8988T (cell line): ENCODE measurements at places on chromosomes 5 and 9.

GRCh38 chr5:163880302-163880701, 374.9 kb downstream of the MAT2B start:
- no peak for DNase-seq

GRCh38 chr9:3719286-3719685, 193.5 kb upstream of the RFX3 start:
- DNase-seq: no peak

DNA sequence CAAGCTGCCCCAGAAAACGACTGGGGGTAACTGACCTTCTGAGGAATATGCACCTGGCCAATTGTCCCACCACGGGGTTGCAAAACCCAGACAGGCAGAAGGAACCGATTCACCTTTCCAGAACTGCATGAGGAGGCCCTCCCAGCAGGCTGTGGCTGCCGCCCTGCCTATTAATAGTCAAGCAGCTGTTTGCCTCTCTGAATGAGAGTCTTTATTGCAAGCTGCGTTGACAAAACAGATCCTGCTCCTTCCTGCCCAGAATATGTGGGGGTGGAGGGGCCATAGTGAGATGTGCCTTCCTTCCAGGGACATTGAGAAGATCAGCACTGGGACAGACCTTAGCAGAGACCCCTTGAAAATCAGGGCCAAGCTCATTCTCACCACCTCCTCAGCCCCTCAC, 18.3 kb upstream of the TCOF1 start:
- no peak for DNase-seq

GRCh38 chr9:19102181-19102630, 498 bp downstream of the HAUS6 start:
- no peak for DNase-seq

GRCh38 chr9:137722481-137722880, 103.7 kb downstream of the EHMT1 start:
- DNase-seq: no peak

GRCh38 chr5:76926329-76927105, 26.3 kb upstream of the CRHBP start:
- no peak for DNase-seq

- no peak for DNase-seq
Measured at GRCh38 chr9:3842839-3843238, 317.0 kb upstream of the RFX3 start.

DNA sequence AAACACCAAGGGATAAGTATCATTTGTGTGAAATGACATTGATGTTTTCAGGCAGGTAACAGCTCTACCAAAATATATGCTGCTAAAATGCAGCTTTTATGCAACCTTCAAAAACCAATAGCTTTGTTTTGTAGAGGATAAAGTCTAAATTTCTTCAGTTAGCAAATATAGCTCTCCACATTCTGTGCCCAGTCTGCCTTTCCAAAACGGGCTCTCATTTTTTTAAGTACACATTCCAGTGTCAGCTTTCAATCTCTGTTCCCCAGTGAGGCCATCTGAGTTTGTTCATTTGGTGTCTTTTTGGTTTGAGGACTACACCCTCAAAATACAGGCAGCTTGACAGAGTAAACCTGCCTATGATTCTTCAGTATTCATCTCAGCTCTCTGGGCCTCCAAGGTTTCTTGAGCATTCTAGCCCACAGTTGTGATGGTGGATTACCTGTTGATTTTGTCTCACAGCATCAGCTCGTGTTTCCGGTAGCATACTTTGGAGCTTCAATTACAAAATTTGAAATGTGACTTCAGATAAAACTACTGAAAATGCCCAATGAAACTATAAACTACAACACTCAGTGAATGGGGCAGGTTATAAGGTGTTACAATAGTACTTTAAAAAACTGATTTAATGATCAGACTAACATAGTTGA, 55.7 kb downstream of the NR3C1 start:
- DNase-seq: no peak

DNA sequence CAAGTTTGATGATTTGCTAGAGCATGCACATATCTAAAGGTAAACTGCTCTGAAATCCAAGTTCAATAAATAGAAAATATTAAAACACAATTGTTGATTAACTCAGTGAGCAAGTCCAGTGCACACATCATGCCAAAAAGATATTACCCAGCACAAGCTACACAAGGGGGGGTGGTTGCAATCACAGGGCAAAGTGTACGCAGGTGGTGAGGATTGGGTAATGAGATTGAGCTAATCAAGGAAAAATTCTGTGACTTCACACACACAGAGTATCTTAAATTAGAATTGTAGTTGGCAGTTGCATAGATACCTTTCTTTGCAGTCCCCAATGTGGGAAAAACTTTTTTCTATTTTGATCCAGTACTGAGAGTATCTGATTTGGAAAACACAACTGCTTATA, 156.1 kb upstream of the NTRK2 start:
- DNase-seq: no peak

DNA sequence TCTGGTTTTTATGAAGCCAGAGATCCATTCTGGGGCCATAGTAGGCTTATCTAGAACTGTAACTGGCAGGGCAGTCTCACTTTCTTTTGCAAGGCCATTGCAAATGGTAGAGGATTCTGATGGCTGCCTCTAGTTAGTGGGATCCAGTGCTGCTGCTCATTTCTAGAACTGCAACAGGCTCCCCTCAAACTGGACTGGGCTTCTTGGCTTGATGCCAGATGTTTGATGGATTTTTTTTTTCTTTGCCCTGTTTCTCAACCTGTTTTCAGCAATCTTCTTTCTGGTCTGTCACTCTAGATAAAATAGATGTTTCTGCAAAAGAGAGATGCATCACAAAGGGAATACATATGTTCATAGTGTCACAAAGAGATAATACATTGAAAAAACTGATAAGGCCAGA, 11.9 kb downstream of the CARTPT start:
- DNase-seq: no peak

DNA sequence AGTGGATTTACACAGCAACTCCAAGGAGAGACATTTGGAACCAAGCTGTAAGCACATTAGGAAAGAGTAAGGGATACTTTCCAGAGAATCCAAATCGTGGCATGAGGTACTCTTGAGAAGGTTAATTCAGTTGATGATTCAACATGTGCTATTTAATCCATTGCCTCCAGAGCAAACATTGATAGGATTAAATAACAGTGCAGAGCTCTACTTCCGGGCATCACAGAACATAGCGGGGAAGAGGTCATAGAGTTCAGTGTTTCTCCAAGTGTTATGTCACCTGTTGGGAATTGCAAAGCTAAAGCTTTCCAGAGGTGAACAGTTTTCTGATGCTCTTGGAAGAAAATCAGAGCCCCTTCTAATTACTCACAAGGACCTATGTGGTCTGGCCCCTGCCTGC, 127.5 kb downstream of the PPP2R2B start:
- no peak for DNase-seq

GRCh38 chr5:106418196-106418595, 1252.5 kb downstream of the EFNA5 start:
- no peak for DNase-seq

- no peak for DNase-seq
Measured at GRCh38 chr9:124526174-124526573, 19.0 kb upstream of the NR5A1 start.

DNA sequence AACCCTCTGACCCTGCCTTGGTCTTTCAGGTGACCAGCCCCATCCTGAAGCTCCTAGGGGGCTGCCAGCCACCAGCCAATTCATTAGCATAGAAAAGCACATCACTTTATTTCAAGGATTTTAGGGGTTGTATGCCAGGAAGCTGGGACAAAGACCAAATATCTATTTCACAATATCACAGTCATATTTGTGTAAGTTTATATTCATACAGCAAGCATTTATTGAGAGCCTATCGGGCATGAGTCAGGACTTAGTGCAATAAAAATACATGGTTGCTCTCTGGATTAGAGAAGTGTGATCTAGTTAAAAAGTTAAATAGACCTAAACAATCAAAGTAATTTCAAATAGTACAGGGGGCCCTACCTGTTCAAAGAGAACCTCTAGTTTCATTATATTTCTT, 113.8 kb downstream of the ERCC6L2 start:
- no peak for DNase-seq

- no peak for DNase-seq
Measured at GRCh38 chr9:93307468-93308157, 123.7 kb downstream of the WNK2 start.

DNA sequence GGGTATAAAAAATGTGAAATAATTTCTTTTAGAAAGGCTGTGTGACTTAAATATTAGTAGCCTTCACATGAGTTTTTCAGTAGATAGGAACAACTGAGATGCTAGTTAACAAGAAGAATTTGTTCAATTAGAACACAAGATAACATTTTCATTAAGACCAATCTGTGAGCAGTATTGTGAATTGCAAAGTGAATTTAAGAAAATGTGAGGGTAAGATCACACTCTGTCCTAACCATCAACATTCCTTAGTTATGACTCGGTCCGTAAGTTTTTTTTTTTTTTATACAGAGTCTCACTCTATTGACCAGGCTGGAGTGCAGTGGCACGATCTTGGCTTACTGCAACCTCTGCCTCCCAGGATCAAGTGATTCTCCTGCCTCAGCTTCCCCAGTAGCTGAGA, 180.2 kb upstream of the EGFLAM start:
- no peak for DNase-seq

- DNase-seq: no peak
Measured at GRCh38 chr9:126692759-126693427, 79.2 kb downstream of the LMX1B start.

DNA sequence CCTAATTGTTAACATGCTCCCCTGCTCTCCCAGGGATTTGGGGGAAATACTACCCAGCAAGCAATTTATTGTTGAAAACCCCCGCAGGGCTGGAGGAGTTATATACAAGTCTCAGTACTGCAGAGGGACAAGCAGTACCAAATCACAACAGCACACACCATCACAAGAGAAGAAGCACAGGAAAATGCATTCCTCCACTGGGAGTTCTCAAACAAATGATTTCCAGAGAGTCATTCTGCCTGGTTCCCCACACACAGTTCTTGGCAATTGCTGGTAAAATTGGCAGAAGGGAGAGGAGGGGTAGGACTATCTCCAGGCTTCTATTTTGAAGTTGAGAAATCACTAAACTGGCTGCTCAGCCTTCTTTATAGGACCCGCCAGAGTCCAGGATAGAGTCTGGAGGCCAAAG, 16.8 kb downstream of the SIL1 start:
- no peak for DNase-seq

DNA sequence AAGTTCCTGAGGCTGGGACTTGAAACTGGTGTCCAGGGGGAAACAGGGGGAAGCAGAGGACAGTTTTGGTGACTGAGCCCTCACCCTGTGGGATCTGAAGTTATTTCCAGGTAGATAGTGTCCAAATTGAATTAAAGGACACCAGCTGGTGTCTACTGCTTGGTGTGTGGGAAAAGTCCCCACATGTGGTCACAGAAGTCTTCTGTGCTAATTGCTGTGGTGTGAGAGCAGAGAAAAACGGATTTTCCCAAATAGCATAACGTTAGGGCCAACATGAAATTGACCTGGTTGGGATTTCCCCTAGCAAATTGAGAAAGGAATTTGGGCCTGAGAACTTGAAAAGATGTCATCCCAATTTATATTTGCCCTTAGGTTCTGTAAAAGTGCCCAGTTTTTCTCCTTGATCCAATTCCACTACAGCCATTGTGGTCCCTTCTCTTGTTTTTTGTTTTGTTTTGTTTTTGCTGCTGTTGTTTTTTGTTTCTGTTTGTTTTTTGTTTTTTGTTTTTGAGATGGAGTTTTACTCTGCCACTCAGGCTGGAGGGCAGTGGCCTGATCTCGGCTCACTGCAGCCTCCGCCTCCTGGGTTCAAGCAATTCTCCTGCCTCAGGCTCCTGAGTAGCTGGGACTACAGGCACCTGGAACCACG, 5.6 kb upstream of the STARD4 start:
- no peak for DNase-seq

- no peak for DNase-seq
Measured at GRCh38 chr9:109403766-109404320, 83.0 kb upstream of the EPB41L4B start.

DNA sequence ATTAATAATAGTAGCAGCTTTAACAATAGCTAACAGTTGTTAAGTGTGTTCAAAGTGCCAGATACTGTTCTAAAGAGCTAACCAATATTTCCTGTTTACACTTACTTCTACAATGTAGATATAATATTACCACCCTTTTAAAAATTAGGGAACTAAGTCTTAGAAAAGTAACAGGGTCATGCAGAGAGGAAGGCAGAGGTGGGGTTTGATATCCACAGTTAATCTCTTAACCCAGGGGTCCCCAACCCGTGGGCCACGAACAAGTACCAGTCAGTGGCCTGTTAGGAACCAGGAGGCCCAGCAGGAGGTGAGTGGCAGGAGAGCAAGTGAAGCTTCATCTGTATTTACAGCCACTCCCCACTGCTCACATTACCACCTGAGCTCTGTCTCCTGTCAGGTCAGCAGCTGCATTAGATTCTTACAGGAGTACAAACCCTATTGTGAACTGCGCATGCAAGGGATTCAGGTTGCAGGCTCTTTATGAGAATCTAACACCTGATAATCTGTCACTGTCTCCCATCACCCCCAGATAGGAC, 89.1 kb downstream of the ACTL7B start:
- DNase-seq: no peak

GRCh38 chr9:99350461-99350860, 128.4 kb downstream of the SEC61B start:
- DNase-seq: no peak

- no peak for DNase-seq
Measured at GRCh38 chr5:169875091-169875728, 105.1 kb downstream of the INSYN2B start.

DNA sequence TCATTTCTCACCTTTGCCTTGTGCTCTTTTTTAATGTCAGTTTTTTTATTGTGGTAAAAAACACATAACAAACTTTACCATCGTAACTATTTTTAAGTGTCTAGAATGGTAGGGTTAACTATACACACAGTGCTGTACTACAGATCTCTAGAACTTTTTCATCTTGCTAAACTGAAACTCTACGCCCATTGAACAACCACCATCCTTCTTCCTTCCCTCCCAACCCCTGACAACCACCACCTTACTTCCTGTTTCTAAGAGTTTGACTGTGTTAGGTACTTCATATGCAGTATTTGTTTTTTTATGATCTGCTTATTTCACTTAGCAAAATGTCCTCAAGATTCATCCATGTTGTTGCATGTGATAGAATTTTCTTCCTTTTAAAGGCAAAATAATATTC, 54.9 kb downstream of the PSAT1 start:
- DNase-seq: no peak

- DNase-seq: no peak
Measured at GRCh38 chr5:81825237-81825636, 74.3 kb upstream of the SSBP2 start.

DNA sequence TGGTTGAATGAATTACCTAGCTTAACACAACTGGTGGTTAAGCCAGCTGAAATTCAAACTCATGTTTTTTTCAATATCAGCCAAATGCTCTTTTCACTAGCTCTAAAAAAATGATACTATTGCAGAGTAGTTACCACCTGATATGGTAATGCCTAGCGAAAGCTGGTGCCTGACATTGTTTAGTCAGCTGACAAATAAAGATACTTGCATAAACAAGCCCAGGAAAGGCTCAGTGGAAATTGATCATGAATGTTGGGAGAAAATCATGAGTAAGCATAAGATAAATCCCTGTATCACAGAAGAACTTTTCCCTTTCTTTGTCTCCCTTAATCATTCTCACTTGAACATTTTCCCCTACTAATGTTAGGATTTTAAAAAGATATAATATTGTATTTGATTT, 54.6 kb downstream of the FGF10 start:
- DNase-seq: no peak

- DNase-seq: no peak
Measured at GRCh38 chr9:76557674-76558225, 98.8 kb downstream of the GCNT1 start.

GRCh38 chr9:107633406-107633805, 143.8 kb upstream of the KLF4 start:
- DNase-seq: no peak

- no peak for DNase-seq
Measured at GRCh38 chr9:29325894-29326293, 1752.6 kb upstream of the C9orf72 start.
